T-cell (primary cell): ENCODE measurements at places on chromosomes 5 and 9.

GRCh38 chr5:152990649-152991048 is 499.8 kb upstream of the GRIA1 start:
- DNase-seq, result no peak

DNA sequence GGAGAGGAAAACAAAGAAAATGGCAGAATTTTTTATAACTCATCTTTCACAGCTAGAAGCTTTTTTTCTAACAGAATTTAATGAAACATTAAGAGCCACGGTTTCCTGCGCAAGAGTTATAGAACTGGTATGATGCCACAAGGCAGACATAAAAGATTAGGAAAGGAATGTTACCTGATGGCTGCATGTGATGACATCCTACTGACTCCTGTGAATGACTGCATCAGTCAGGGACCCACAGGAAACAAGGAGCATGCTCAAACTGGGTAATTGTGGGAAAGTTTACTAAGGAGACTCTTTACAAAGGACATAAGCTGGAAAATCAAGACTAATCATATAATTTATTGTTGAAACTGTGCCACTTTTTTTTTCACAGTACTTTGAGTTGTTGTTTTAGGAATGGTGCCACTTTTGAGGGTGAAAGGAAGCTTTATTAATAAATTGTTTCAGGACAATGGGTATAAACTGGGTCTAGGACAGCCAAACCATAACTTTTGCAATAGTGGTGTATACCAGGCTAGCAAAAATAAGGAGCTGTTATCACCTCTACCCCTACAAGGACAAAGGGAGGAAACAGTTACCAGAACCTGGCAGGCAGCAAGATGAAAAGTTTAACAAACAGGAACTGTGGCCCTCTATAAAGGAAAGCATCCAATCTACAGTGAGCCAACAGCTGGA is 5.1 kb upstream of the TSLP start:
- DNase-seq, result no peak

GRCh38 chr5:81942746-81943145 is 29.1 kb upstream of the ATG10 start:
- no peak for DNase-seq

GRCh38 chr9:93670208-93671019 is 94.0 kb downstream of the PHF2 start:
- no peak for DNase-seq

DNA sequence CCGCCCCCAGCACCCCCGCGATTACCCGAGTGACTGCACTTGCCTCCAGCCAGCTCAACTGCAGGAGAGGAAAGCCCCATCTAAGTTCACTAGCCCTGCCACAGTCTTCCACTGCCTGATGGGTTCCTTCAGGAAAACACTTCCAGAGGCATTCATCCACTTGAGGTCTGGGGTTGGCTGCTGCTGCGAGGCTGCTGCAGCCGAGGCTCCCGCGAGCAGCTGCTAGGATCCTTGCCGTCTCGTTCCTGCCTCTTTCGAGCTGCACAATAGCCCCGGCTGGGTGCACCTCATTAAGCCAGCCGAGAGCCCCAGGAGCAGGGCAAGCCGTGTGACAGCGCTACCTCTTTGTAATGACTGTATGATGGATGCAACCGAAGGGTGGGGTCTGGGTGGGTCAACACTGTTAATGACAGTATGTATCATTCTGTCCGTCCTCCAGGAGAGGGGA is 24.2 kb upstream of the ELAVL2 start:
- DNase-seq, result no peak

- no peak for DNase-seq
Observed at GRCh38 chr5:132662925-132663770, 5.2 kb downstream of the IL13 start.

DNA sequence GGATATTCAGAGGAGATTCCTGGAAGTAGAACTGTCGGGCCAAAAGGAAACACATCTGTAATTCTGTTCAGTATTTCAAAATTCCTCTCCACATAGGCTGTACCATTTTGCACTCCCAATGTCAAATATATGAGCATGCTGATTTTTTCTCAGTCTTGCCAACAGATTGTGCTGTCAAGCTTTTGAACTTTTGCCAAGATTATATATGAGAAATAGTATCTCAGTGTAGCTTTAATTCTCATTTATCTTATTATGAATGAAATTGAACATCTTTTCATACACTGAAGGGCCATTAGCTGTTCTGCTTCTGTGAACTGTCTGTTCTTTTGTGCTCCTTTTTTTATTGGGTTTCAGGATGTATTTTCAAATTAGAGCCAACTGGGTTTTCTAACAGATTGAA is 907.1 kb downstream of the MAT2B start:
- no peak for DNase-seq

DNA sequence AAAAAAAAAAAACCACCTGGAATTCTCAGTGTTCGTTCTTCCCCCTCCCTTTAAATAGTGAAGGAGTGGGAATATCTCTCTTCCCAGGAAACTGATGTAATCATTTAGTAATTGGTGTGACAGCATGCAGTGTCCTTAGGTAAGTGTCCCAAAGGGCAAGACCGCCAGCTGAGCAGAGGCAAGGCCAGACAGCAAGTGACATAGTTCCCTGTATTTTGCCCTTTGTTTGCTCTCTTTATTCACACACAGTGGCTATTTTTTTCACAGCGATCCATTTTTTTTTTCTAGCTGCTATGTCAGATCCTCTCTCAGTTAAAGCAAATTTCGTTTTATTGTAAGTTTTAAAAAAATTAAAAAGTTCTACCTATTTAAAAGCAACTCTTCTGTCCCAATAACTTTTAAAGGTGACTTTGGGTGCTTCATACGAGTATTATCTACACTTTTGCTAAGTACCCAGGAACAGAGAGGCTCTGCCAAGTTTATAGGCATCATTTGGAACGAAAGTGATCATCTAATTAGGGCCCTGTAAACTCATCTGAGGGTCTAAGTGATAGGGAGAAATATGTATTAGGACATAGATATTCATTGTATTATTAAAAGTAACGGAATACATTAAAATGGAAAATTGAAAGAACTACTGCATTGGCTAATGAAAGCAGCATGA is 98.2 kb upstream of the ALDH1A1 start:
- DNase-seq, result no peak

DNA sequence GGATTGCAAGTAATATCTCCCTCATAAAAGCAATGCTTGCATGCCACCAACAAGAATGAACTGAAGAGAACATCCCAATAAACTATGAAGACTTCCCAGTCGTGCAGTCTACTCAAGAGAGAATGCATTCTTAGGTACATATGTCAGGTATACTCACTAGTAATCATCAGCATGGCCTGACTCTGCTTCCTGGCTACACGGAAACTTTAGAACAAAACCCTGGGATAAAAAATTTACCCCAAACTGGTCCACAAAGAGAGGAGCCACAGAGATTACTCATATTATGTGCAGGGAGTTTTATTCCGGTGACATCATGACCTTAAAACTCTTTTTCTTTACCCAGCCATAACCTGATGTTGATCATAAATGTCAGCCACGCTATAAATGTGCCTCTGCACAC is 57.5 kb upstream of the PAPPA start:
- DNase-seq, result no peak

GRCh38 chr5:137492331-137492730 is 6.8 kb downstream of the SPOCK1 start:
- no peak for DNase-seq

DNA sequence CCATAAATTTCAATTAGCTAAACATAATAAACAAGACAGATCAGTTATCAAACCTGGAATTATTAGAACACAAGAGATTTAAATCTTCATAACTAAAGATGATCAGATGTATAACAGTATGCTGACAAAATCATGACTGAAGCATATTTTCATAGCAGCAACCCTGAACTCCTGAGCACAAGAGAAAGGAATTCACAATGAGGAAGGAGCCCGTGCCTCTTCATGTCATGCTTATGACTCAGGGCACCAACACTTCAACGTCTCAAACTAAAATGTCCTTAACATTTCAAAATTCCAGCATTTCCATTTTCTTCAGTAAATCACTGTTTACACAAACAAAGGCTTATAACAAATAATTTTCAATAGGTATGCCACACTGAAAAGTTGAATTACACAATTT is 6.7 kb downstream of the AP3B1 start:
- no peak for DNase-seq
